ENCODE measurements at places on chromosomes 6 and 20. TPM values are rescaled to one million over a fixed set of nuclear protein-coding genes. Genes with fewer than 3 reads are reported as not detected.

Gene ZCCHC3
- 27.0 TPM for polyA plus RNA-seq

Gene KCNQ5
- polyA plus RNA-seq, result not detected

Gene HDAC2
- 91.9 TPM for polyA plus RNA-seq

Gene BHLHE23
- not detected for polyA plus RNA-seq

Gene OR12D3
- not detected for polyA plus RNA-seq

Gene ENPP4
- polyA plus RNA-seq, result 4.0 TPM

Gene PPP1R14C
- polyA plus RNA-seq, result 12.2 TPM

Gene PTPRA
- polyA plus RNA-seq, result 7.8 TPM

Gene CENPQ
- polyA plus RNA-seq, result 4.3 TPM

Gene SLPI
- polyA plus RNA-seq, result 11.2 TPM

Gene CHRNA4
- polyA plus RNA-seq, result 0.01 TPM

Gene EPPIN
- not detected for polyA plus RNA-seq

Gene PRDM1
- polyA plus RNA-seq, result 0.67 TPM

Gene L3MBTL1
- 15.1 TPM for polyA plus RNA-seq

Gene EPHA7
- 0.27 TPM for polyA plus RNA-seq

Gene FAM217A
- polyA plus RNA-seq, result 0.65 TPM

Gene DEFB113
- polyA plus RNA-seq, result not detected

Gene EPB41L2
- polyA plus RNA-seq, result 43.6 TPM

Gene ERVFRD-1
- polyA plus RNA-seq, result 3.6 TPM

Gene PRKN
- polyA plus RNA-seq, result 0.45 TPM

Gene CALHM5
- polyA plus RNA-seq, result under 0.01 TPM

Gene HLA-C
- polyA plus RNA-seq, result 483 TPM

Gene KHDC1L
- polyA plus RNA-seq, result not detected

Gene TXLNB
- 0.54 TPM for polyA plus RNA-seq

Gene TSBP1
- polyA plus RNA-seq, result not detected

Gene LY6G6D
- polyA plus RNA-seq, result 0.22 TPM

Gene AVP
- 0.40 TPM for polyA plus RNA-seq

Gene DPPA5
- polyA plus RNA-seq, result not detected

Gene TRAPPC3L
- polyA plus RNA-seq, result not detected

Gene RNF217
- 2.8 TPM for polyA plus RNA-seq

Gene DSE
- polyA plus RNA-seq, result 10.4 TPM

Gene CGA
- not detected for polyA plus RNA-seq

Gene RIMS1
- 0.52 TPM for polyA plus RNA-seq
